T-helper 17 cell (primary cell): ENCODE measurements at places on chromosomes 1 and 21. TPM values are rescaled to one million over a fixed set of nuclear protein-coding genes. Genes with fewer than 3 reads are reported as not detected.

DNA sequence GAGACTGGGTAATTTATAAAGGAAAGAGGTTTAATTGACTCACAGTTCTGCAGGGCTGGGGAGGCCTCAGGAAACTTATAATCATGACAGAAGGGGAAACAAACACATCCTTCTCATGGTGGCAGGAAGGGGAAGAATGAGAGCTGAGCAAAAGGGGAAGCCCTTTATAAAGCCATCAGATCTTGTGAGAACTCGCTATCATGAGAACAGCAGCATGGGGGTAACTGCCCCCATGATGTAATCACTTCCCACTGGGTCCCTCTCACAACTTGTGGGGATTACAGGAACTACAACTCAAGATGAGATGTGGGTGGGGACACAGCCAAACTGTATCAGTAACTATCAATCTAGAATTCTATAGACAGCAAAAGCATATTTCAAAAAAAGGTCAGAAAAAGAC, 64.7 kb upstream of the ACTRT2 start:
- H3K4me3 ChIP-seq, result no peak overlapping the region
- no peaks in the 10 kb centered on the region for H3K4me1 ChIP-seq
- DNase-seq, result no peak

DNA sequence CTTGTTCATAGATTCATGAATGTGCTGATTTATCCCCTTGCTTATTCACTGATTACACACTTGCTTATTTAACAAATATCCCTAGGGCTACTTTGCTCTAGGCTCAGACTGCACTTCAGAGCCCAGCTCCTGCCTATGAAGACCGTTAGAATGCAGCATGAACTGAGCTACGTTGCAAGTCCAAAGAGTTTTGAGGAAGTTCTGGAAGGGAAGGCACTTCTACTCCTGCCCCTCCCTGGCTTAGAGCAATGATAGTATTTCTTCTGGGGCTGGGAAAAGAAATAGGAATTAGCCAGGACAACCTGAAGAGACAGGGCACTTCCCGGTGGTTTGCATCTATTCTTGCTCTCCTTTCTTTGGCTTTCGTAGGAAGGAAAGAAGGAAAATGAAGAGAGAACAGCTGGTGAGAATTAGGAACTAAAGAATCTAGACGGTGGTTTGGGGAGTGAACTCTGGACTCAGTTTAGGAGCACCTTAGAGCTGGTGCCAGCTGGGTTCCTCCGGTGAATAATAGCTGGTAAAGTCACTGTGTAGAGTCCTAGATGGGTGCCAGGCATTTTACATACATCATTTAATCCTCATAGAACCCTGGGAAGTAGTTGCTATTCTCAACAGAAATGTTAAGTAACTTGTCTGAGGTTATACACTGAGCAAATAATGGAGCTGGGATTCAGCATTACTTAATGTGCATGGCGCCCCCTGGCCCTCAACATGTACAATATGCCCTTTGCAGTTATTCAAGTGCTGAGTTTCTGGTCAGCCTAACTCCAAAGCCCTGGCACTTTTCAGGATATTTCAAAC, 65.9 kb downstream of the NDUFS5 start:
- H3K27ac ChIP-seq, result no peak overlapping the region
- H3K4me1 ChIP-seq, result peaks cover 27% of the 10 kb centered on the region
- no peaks in the 10 kb centered on the region for H3K27me3 ChIP-seq
- H3K4me3 ChIP-seq, result no peak overlapping the region

DNA sequence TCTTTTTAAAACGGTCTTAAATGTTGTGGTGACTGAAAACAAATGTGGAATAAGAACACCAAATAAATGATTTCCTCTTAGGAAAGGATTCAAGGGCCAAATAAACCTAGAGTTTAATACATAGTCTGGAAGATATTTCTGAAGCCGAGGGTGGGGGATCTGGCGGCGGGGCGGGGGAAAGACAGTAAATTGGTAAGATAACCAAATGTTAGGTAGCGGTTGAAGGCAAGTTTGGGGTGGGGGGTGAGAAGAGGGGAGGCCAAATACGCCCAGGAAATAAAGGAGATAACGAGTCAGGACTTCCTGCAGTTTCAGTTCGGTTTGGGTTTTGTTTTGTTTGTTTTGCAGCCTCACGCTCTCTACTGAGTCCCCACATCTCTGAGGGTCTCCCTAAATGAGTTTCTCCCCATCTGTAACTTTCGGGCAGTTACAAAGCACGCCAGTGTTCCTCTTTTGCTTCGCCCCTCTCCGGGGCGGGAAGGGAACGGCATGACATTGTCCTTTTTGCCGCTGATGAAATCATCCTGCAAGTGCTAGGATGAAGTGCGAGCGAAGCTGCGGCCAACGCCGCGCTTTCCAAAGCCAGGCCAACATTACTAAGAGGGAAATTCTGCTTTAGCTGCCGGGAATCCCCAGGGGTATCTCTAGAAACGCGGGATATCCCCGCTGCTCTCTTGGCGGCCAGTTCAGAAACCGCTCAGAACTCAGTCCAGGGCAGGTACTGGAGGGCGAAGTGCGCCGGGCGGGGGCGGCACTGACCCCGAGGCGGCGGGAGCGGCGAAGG, 844 bp downstream of the NIBAN1 start:
- DNase-seq, result peak; percentile 16
- peaks cover 3% of the 10 kb centered on the region for H3K36me3 ChIP-seq
- H3K27me3 ChIP-seq, result no peaks in the 10 kb centered on the region
- peak overlapping the region; percentile 96 for H3K4me3 ChIP-seq

DNA sequence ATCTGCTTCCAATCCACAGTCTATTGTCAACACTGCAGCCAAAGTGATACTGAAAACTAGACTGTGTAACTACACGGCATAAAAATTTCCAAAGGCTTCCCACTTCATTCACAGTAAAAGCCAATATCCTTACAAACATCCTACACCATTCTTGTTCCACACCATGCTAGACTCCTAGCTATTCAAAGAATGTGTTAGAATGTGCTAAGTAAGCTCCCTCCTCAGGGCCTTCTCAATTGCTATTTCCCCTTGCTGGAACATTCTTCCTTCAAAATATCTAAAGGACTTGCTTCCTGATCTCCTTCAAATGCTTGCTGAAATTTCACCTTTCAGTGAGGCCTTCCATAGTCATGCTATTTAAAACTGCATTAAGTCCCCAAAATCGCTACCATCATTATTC, 228.1 kb downstream of the AKT3 start:
- no peaks in the 10 kb centered on the region for H3K27me3 ChIP-seq
- no peak for DNase-seq
- H3K4me3 ChIP-seq, result no peak overlapping the region
- peaks cover 14% of the 10 kb centered on the region for H3K36me3 ChIP-seq
- peaks cover 23% of the 10 kb centered on the region for H3K4me1 ChIP-seq

DNA sequence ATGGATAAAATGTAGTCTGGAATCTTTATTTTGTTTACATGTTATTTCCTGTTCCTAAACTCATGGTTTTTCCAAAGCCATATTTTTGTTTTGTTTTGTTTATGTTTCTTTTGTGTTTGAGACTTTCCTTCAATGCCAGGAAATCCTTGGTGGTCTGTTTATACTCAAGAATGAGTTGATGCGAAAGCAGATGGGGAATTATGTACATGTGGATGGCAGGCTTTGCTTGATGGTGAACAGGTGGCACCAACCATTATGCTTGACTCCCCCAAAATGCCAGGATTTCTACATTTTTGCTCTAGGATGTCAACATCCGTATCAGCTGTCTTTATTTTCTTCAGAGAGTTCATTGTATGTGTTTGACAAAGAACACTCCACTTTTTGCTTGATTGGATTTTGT, 448.5 kb downstream of the PRDM2 start:
- no peak overlapping the region for H3K4me3 ChIP-seq
- no peak overlapping the region for H3K27ac ChIP-seq
- no peaks in the 10 kb centered on the region for H3K36me3 ChIP-seq
- peaks cover 13% of the 10 kb centered on the region for H3K27me3 ChIP-seq
- H3K4me1 ChIP-seq, result no peaks in the 10 kb centered on the region

GRCh38 chr1:60504206-60504840, 430.8 kb upstream of the C1orf87 start:
- H3K36me3 ChIP-seq, result no peaks in the 10 kb centered on the region
- no peaks in the 10 kb centered on the region for H3K4me1 ChIP-seq
- no peak for DNase-seq
- H3K4me3 ChIP-seq, result no peak overlapping the region
- no peaks in the 10 kb centered on the region for H3K27me3 ChIP-seq
- H3K27ac ChIP-seq, result no peak overlapping the region

GRCh38 chr1:117235863-117236465, 25.2 kb upstream of the VTCN1 start:
- no peak for DNase-seq
- no peak overlapping the region for H3K4me3 ChIP-seq
- H3K27me3 ChIP-seq, result peaks cover 13% of the 10 kb centered on the region
- no peaks in the 10 kb centered on the region for H3K4me1 ChIP-seq

DNA sequence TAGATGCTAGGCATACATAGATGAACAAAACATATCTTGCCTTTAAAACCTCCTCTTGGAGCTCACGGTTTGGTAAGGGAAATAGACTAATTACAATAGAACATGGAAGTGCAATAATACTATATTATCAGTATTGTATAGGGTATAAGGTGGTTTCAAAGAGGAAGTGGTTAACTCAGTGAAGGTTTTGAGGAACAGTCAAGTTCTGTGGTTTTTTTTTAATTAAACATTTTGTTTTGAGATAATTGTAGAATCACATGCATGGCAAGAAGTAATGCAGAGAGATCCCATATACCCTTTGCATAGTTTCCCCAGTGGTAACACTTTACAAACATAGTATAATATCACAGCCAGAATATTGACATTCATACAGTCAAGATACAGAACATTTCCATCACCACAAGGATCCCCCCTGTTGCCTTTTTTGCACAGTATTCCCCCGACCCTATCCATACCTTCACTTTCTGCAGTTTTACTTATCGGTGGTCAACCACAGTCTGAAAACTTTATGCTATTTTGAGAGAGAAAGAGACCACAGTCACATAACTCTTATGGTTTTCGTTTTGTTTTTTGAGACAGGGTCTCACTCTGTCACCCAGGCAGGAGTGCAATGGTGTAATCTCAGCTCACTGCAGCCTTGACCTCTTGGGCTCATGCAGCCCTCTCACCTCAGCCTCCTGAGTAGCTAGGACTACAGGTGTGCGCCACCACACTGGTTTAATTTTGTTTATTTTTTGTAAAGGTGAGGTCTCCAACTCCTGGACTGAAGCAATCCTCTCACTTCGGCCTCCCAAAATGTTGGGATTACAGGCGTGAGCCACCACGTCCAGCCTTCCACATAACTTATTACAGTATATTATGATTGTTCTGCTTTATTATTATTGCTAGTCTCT, 60.5 kb upstream of the KIAA1614 start:
- H3K27me3 ChIP-seq, result no peaks in the 10 kb centered on the region
- H3K4me1 ChIP-seq, result peaks cover 24% of the 10 kb centered on the region
- no peak overlapping the region for H3K4me3 ChIP-seq
- peak overlapping the region; percentile 43 for H3K27ac ChIP-seq

DNA sequence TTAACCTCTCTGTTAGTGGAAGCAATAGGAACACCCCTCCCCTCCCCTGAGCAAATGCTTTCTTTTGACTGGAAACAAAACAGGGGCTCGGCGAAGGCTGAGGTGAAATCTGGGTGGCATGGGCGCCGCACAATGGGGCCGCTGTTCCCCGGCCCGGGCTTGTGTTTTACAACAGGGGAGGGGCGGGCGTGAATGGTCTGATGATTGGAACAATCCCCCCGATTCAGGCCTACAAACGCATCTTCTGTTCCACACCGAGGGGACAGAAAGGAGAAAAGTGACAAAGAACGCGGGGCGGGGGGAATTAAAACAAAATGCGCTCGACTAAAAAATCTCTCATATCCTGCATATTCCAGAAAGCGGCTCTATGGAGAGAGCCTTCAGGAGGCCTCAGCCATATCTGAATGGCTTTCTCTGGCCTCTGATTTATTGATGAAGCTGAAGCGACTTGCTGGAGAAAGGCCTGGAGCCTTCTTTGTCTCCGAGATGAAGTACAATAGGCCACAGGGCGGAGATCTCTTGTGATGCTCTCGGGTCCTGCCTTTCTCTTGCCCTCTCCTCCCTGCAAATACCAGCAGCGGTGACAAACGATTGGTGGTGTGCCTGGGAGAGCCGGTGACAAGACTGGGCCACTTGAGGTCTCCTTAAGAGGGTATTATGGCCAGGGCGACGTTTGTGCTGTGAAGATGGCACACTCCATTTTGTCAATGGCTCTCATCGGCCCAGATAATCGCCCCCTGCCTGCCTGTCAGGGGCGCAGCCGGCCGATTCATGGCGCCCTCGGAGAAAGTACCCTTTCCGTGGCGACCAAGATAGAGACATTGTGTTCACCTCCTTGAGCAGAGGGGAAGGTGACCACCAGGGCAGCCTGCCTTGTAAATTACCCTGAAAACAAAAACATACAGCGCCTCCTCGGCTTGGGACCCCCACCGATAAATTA, 47.1 kb upstream of the OLIG2 start:
- peaks cover 2% of the 10 kb centered on the region for H3K36me3 ChIP-seq
- no peak for DNase-seq
- peaks cover 72% of the 10 kb centered on the region for H3K27me3 ChIP-seq
- H3K4me1 ChIP-seq, result peaks cover 7% of the 10 kb centered on the region
- H3K27ac ChIP-seq, result no peak overlapping the region
- no peak overlapping the region for H3K4me3 ChIP-seq

DNA sequence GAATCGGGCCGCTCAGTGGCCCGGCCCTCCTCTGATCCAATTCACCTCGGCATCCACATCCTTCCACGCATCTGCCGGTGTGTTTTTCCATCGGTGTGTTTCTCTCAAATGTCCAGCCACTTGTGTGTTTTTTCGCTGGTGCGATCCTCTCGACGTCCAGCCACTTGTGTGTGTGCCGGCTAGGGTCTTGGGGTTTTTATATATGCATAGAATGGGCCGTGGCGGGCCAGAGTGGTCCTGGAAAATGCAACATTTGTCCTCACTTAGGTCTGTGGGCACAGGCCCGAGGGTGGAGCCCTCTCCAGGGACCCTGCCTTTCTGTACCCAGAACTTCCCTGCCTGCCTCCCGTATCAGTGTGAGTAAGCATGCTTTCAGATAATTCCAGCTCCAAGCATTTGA, 1106.4 kb downstream of the AMY1C start:
- H3K36me3 ChIP-seq, result no peaks in the 10 kb centered on the region
- H3K4me1 ChIP-seq, result no peaks in the 10 kb centered on the region
- H3K4me3 ChIP-seq, result no peak overlapping the region
- H3K27me3 ChIP-seq, result no peaks in the 10 kb centered on the region

Gene SLC25A34
- total RNA-seq, result 1.9 TPM

Gene TRIM17
- total RNA-seq, result 0.47 TPM

Gene CCDC30
- 2.9 TPM for total RNA-seq

Gene C2CD4D
- 2.3 TPM for total RNA-seq

Gene CD2
- 172 TPM for total RNA-seq
